ENCODE measurements at places on chromosomes 4 and X.

DNA sequence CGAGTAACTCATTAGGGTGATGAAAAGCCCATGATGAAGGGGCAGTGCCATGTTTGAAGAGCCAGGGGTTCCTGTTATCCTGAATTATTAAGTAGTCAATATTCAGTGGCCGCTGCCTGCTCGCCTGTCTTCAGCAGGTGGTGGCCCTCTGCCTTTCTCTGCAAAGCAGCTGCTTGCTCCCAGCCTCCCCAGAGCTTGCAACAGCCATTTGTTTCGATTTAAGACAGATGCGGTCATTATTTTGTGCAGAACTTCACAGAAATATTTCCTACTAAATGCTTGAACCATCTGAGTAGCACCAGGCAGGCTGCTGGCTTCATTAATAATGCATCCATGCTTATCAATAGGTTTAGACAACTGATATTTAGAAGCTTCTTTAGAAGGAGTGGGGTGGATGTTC, 104.3 kb upstream of the TTC29 start:
- no peaks in the 10 kb centered on the region for H3K36me3 ChIP-seq
- no peak for DNase-seq
- H3K4me3 ChIP-seq, result no peak overlapping the region
- no peaks in the 10 kb centered on the region for H3K27me3 ChIP-seq

- H3K4me3 ChIP-seq, result no peak overlapping the region
- no peaks in the 10 kb centered on the region for H3K36me3 ChIP-seq
- no peak for DNase-seq
Measured at GRCh38 chrX:12865359-12865758, 1.5 kb upstream of the TLR7 start.

DNA sequence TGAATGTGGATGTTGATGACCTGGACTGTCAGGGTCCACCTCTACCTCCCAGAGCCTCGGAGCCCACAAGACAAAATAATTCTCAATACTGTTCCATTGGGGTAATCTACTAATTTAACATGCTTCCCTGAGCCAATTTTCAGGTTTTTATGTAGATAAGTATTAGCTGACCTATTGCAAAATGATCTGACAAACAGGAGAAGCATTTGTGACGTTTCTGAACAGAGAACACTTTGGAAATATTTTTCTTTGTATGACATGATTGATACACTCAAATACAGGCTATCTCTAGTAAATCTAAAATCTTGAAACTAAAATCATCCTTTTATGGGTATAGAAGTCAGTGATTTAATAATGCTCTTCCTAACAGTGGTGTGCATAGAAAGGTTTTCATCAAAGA, 716.6 kb downstream of the KLHL13 start:
- no peak overlapping the region for H3K27ac ChIP-seq
- H3K36me3 ChIP-seq, result no peaks in the 10 kb centered on the region
- no peak overlapping the region for H3K4me3 ChIP-seq
- H3K27me3 ChIP-seq, result no peaks in the 10 kb centered on the region
- H3K4me1 ChIP-seq, result no peaks in the 10 kb centered on the region

- no peak overlapping the region for H3K27ac ChIP-seq
- peak; percentile 52 for DNase-seq
- H3K4me3 ChIP-seq, result no peak overlapping the region
- H3K36me3 ChIP-seq, result no peaks in the 10 kb centered on the region
- H3K27me3 ChIP-seq, result no peaks in the 10 kb centered on the region
- no peaks in the 10 kb centered on the region for H3K4me1 ChIP-seq
Measured at GRCh38 chrX:131675596-131676194, 131.8 kb downstream of the OR13H1 start.

DNA sequence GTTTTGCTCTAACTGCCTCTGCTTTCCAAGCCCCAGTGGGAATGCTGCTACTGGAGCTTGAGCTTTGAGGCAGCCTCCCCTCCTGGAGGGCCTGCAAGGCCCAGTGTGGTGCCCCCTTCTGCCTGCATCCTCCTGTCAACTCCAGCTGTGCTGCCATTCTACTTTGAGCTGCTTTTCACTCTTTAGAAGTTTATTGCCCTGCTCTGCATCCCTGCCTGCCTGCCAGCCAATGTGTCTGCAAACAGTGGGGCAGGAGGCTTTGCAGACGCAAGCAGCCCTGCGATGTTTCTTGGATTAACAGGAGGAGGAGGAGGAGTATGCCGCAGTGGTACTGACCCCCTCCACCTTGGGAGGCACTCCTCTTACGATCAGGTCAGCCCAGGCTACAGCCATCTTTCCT, 16.4 kb downstream of the TMEM31 start:
- no peak overlapping the region for H3K4me3 ChIP-seq
- no peaks in the 10 kb centered on the region for H3K36me3 ChIP-seq
- no peaks in the 10 kb centered on the region for H3K27me3 ChIP-seq
- H3K27ac ChIP-seq, result no peak overlapping the region
- no peak for DNase-seq
- no peaks in the 10 kb centered on the region for H3K4me1 ChIP-seq

DNA sequence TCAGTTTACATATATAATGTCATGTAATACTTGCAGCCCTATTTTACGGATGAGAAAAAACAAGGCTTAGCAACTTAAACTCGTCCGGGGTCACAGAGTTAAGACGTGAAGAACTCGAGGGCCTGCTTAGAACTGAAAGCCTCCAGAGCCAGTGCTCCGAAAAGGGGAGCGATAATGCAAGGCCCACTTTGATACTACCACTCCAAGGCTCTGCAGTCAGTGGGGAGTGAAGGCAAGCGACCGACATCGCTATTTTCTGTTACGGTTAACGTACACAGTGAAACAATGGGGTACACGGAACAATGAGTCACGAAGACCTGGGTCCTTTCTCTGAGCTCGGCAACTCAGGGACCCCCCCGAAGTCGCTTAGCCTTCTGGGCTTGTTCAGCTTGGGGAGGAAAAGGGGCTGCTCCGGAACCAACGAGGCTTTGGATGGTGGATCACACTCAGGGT, 965 bp downstream of the PPA2 start:
- H3K36me3 ChIP-seq, result no peaks in the 10 kb centered on the region
- peaks cover 8% of the 10 kb centered on the region for H3K4me1 ChIP-seq
- H3K27ac ChIP-seq, result peak overlapping the region; percentile 97
- peak overlapping the region; percentile 88 for H3K4me3 ChIP-seq

DNA sequence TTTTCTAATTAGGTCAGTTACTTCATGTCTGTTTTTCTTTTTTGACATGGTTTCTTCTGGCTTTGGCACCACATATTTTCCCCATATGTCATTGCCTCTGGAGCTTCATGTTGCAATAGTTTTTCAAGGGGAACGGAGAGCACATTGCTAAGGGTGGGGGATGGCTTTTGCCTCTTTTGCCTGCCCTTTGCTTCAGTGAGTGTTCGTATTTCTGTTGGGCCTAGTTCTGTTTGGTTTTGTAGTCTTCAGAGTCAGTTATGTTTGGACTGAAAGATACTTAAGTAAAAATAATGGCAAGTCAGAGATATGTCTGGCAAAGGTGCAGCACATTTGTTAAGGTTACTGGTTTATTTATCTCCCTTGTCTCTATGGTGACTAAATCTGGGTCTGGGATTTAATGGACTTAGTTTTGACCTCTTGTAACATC, 29.1 kb downstream of the FHL1 start:
- H3K27ac ChIP-seq, result no peak overlapping the region
- H3K36me3 ChIP-seq, result no peaks in the 10 kb centered on the region
- no peak for DNase-seq

- no peak overlapping the region for H3K4me3 ChIP-seq
- no peak for DNase-seq
- H3K27ac ChIP-seq, result no peak overlapping the region
- H3K36me3 ChIP-seq, result no peaks in the 10 kb centered on the region
Measured at GRCh38 chrX:119708936-119709335, 16.0 kb upstream of the SEPTIN6 start.

- no peaks in the 10 kb centered on the region for H3K36me3 ChIP-seq
- H3K4me1 ChIP-seq, result 0 out of 2 replicates have a peak, but pooled peaks cover 5% of the 10 kb centered on the region
- H3K27me3 ChIP-seq, result peaks cover 16% of the 10 kb centered on the region
- DNase-seq, result no peak
- peak overlapping the region; percentile 61 for H3K4me3 ChIP-seq
Measured at GRCh38 chr4:48017108-48017571, 568 bp downstream of the NIPAL1 start.

DNA sequence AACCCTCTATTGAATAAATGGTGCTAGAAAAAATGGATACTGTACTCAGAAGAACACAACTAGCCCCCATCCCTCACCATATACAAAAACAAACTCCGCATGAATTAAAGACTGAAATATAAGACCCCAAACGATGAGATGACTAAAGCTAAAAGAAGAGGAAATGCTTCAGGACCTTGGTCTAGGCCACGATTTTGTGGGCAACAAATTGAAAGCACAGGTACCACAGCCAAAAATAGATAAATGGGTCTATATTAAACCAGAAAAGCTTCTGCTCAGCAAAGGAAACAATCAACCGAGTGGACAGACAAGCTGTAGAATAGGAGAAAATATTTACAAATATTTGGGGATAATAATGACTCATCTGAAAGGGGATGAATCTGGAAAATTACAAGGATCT, 86.4 kb upstream of the DHRSX start:
- no peak overlapping the region for H3K27ac ChIP-seq
- no peaks in the 10 kb centered on the region for H3K4me1 ChIP-seq
- H3K36me3 ChIP-seq, result no peaks in the 10 kb centered on the region
- DNase-seq, result peak; percentile 27
- no peak overlapping the region for H3K4me3 ChIP-seq
- no peaks in the 10 kb centered on the region for H3K27me3 ChIP-seq

DNA sequence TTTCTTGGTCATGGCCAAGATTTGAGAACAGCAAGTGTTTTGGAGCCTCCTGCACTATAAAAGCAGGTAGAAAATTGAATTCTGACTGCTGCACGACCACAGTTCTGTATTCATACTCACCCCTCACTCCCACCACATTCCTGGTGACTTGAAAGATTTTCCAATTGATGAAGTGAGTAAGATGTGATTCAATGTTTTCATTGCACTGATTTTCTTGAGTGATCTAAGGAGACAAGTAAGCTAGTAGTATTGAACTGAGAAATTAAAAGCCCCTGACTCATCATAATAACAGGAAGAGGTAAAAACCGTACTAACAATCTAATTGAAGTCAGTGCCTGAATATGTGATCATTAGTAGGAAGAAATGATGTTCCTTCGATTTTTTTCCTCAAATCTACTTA, 6.1 kb upstream of the SEC24D start:
- no peak overlapping the region for H3K4me3 ChIP-seq
- no peak overlapping the region for H3K27ac ChIP-seq
- no peaks in the 10 kb centered on the region for H3K27me3 ChIP-seq
- DNase-seq, result no peak
- H3K36me3 ChIP-seq, result no peaks in the 10 kb centered on the region
- no peaks in the 10 kb centered on the region for H3K4me1 ChIP-seq

DNA sequence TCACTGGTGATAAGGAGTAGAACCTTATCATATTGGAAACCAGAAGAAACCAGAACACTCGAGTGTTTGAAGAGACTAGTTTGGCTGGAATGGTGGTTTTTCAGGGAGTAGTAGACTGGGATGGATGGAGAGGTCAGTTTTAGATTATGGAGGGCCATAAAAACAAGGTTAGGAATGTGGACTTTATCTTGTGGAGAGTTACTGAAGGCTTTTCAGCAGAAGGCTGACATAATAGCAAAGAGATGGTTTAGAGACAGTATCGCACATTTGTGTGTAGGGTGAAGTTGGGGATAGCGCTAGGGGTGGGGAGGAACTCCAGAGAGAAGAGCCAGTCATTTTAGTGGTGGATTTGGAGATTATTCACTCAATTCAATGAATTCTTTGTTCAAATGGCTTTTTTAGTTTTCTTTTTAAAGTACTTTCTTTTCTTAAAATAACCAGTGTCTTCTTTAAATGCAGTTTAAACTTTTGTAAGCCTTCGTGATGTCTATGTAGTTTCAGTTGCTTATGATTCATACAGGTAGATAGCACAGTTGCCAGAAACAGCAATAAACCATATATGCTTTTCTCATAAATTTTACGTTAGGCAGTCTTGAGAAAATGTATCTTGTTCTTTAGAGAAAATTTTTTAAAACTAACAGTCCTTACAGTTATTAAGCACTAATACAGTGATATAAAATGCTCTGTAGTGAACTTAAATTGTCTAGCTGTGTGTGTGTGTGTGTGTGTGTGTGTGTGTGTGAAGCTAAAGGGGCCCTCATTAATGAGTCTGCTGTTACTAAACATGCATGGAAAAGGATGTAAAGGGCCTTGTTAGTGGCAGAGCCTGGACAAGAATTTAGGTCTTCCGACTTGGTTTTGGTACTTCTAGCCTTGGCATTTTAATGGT, 3.8 kb downstream of the ARHGAP10 start:
- peaks cover 30% of the 10 kb centered on the region for H3K4me1 ChIP-seq
- no peaks in the 10 kb centered on the region for H3K27me3 ChIP-seq
- no peaks in the 10 kb centered on the region for H3K36me3 ChIP-seq

DNA sequence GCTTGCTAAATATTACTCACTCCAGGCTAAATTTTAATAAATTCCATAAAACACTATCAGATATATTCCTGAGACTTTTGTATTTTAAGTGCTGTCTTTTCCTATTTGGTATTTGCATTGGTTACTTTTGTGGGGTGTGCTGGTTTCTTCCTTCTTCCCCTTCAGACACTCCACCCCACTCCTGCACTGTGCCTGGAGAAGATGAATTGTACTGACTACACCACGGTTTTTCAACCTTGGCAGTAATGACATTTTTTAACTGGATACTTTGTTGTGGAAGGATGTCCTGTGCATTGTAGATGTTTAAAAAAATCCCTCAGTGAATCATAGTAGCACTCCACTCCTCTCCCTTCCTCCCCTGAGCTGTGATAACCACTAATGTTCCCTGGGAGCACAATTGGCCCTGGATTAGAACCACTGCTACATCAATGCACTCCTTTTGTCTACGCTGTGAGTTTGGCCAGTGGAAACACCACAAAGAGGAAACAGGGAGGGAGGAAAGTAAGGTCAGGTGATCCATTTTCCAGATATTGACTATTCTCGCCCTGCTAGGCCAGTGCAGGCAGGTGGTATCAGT, 36.3 kb downstream of the SNCA start:
- no peaks in the 10 kb centered on the region for H3K4me1 ChIP-seq
- no peak overlapping the region for H3K27ac ChIP-seq
- H3K27me3 ChIP-seq, result no peaks in the 10 kb centered on the region

GRCh38 chr4:88870428-88870827, 172.8 kb upstream of the NAP1L5 start:
- no peak overlapping the region for H3K4me3 ChIP-seq
- no peaks in the 10 kb centered on the region for H3K27me3 ChIP-seq
- no peaks in the 10 kb centered on the region for H3K36me3 ChIP-seq
- DNase-seq, result no peak
- peaks cover 13% of the 10 kb centered on the region for H3K4me1 ChIP-seq

DNA sequence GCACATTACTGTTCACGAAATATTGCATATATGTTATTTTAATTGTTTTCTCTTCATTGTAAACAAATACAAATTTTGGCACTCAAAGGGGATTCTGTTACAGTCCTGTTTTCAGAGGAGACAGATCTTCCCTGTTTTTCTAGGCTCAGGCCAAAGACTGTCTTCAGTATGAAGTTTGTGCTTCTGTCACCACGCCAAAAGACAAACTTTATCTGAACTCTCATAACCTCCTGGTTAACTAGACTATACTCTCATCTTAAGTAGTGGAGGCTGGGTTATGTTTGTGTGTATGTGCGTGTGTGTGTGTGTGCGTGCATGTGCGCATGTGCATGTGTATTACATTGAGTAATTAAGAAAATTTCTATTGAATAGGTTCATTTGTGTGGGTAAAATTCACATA, 676.8 kb upstream of the HS3ST1 start:
- H3K36me3 ChIP-seq, result no peaks in the 10 kb centered on the region
- no peak overlapping the region for H3K4me3 ChIP-seq
- H3K27me3 ChIP-seq, result no peaks in the 10 kb centered on the region
- H3K4me1 ChIP-seq, result no peaks in the 10 kb centered on the region
- no peak overlapping the region for H3K27ac ChIP-seq
- DNase-seq, result no peak
